ENCODE measurements at places on chromosomes 5 and 9. TPM values are rescaled to one million over a fixed set of nuclear protein-coding genes. Genes with fewer than 3 reads are reported as not detected.

The P4HA2 gene
- total RNA-seq = 0.91 TPM

The RNF130 gene
- total RNA-seq = 14.2 TPM

- DNase-seq = no peak
These were observed 36.3 kb upstream of the PAM start for GRCh38 chr5:102718819-102719218.

- no peak for DNase-seq
These were observed 192.0 kb downstream of the FBN2 start for GRCh38 chr5:128346038-128346437.

GRCh38 chr9:78567693-78568092 lies 270.8 kb downstream of the PSAT1 start:
- no peak for DNase-seq

- no peak for DNase-seq
These were observed 64.8 kb upstream of the PLCXD3 start for GRCh38 chr5:41575110-41575779.

DNA sequence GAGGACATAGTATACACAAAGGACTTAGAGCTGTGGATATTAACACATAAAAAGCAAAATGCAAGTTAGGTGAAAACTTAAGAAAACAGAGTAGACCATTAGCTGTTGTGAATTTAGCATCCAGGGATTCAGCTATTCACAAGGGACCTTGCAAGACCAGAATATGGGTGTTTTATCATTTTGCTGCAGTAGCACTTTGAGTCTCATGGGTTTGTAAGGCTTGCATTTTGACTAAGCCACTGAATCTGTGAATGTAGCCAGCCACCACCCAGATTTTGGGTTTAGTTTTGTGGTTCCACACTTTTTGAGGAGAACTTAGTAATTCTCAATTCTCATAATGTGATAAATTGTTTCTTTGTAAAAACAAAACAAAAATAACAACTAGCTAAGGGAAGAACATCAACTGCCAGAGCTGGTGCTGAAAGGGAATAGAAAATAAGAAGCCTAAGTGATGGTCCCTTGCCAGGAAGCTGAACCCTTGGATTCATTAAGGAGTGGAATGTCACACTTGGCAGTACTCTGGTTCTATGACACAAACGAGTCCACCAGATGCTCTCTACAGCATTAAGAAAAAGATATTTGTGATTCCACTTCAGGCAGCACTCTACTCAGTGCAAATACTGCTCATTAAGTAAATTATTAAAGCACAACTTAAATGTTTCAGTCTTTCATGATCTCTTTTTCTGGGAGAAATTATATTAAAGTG lies 557.4 kb upstream of the ZNF462 start:
- no peak for DNase-seq

Measured in activated naive CD4-positive, alpha-beta T cell treated with anti-CD3 and anti-CD28 coated beads, Interleukin-2, amount 50 U/mL, for 72 hours (primary cell).